Breast epithelium (tissue), 4 donors: ENCODE measurements at places on chromosomes 5 and 9. TPM values are rescaled to one million over a fixed set of nuclear protein-coding genes. Genes with fewer than 3 reads are reported as not detected.

WDR31 gene
- total RNA-seq = 4.0 TPM

GAS1 gene
- 48.2 TPM for total RNA-seq

ENTPD2 gene
- total RNA-seq = 3.6 TPM

BSPRY gene
- 27.9 TPM for total RNA-seq

GMCL2 gene
- total RNA-seq = not detected

IL9 gene
- total RNA-seq = not detected

ZNF608 gene
- total RNA-seq = 58.7 TPM
